ENCODE measurements at places on chromosomes 16 and 17. TPM values are rescaled to one million over a fixed set of nuclear protein-coding genes. Genes with fewer than 3 reads are reported as not detected.

ITGAL gene
- 0.02 TPM for polyA plus RNA-seq

TNK1 gene
- polyA plus RNA-seq = 13.4 TPM

MYH8 gene
- polyA plus RNA-seq = not detected

LDHD gene
- 43.1 TPM for polyA plus RNA-seq

NXPH3 gene
- polyA plus RNA-seq = 3.1 TPM

LGALS9B gene
- not detected for polyA plus RNA-seq

CACNG3 gene
- polyA plus RNA-seq = 0.12 TPM

CA5A gene
- not detected for polyA plus RNA-seq

OSGIN1 gene
- polyA plus RNA-seq = 0.76 TPM

NPIPA7 gene
- 36.5 TPM for polyA plus RNA-seq

SRCAP gene
- polyA plus RNA-seq = 9.5 TPM

DPEP3 gene
- 12.7 TPM for polyA plus RNA-seq

SNAI3 gene
- 13.3 TPM for polyA plus RNA-seq

MMP15 gene
- 64.8 TPM for polyA plus RNA-seq

TMEM98 gene
- polyA plus RNA-seq = 232 TPM

MYBBP1A gene
- 79.9 TPM for polyA plus RNA-seq

PMFBP1 gene
- 0.32 TPM for polyA plus RNA-seq

USP22 gene
- polyA plus RNA-seq = 365 TPM

MYH1 gene
- not detected for polyA plus RNA-seq

IGF2BP1 gene
- 92.2 TPM for polyA plus RNA-seq

TMEM238L gene
- polyA plus RNA-seq = not detected

PRKCB gene
- 16.7 TPM for polyA plus RNA-seq

CIBAR2 gene
- 0.18 TPM for polyA plus RNA-seq

PRR29 gene
- 0.83 TPM for polyA plus RNA-seq

NACA2 gene
- polyA plus RNA-seq = not detected

MPP2 gene
- polyA plus RNA-seq = 33.5 TPM

RNF227 gene
- polyA plus RNA-seq = 1.7 TPM

ARL16 gene
- 60.8 TPM for polyA plus RNA-seq

MILR1 gene
- polyA plus RNA-seq = not detected

RPRML gene
- polyA plus RNA-seq = 6.0 TPM

DHRS7C gene
- polyA plus RNA-seq = not detected

VAC14 gene
- polyA plus RNA-seq = 113 TPM

DRC3 gene
- 0.59 TPM for polyA plus RNA-seq

TLCD3B gene
- 23.0 TPM for polyA plus RNA-seq

PRR35 gene
- 0.38 TPM for polyA plus RNA-seq

SCNN1B gene
- polyA plus RNA-seq = 0.25 TPM

TMEM235 gene
- 0.05 TPM for polyA plus RNA-seq

ABCA8 gene
- not detected for polyA plus RNA-seq

GAST gene
- not detected for polyA plus RNA-seq

TLCD3A gene
- polyA plus RNA-seq = 42.4 TPM

ANKRD40CL gene
- not detected for polyA plus RNA-seq

ARL4D gene
- 16.2 TPM for polyA plus RNA-seq

PRAC1 gene
- polyA plus RNA-seq = not detected

NPIPA3 gene
- polyA plus RNA-seq = 2.0 TPM

USP6 gene
- polyA plus RNA-seq = 0.08 TPM

AGRP gene
- not detected for polyA plus RNA-seq

DPEP1 gene
- polyA plus RNA-seq = 2.8 TPM

NDUFB10 gene
- polyA plus RNA-seq = 243 TPM

CCL5 gene
- polyA plus RNA-seq = not detected

KRT24 gene
- polyA plus RNA-seq = not detected

HAP1 gene
- polyA plus RNA-seq = 3.4 TPM
